Activated CD4-positive, alpha-beta memory T cell treated with anti-CD3 and anti-CD28 coated beads, Interleukin-2, amount 10 ng/mL, durations not matched to agents 7 days and 5 days (primary cell): ENCODE measurements at places on chromosomes 12 and 14. TPM values are rescaled to one million over a fixed set of nuclear protein-coding genes. Genes with fewer than 3 reads are reported as not detected.
A peak's percentile ranks its signal among the peaks of the same experiment; 100 is the strongest.

DNA sequence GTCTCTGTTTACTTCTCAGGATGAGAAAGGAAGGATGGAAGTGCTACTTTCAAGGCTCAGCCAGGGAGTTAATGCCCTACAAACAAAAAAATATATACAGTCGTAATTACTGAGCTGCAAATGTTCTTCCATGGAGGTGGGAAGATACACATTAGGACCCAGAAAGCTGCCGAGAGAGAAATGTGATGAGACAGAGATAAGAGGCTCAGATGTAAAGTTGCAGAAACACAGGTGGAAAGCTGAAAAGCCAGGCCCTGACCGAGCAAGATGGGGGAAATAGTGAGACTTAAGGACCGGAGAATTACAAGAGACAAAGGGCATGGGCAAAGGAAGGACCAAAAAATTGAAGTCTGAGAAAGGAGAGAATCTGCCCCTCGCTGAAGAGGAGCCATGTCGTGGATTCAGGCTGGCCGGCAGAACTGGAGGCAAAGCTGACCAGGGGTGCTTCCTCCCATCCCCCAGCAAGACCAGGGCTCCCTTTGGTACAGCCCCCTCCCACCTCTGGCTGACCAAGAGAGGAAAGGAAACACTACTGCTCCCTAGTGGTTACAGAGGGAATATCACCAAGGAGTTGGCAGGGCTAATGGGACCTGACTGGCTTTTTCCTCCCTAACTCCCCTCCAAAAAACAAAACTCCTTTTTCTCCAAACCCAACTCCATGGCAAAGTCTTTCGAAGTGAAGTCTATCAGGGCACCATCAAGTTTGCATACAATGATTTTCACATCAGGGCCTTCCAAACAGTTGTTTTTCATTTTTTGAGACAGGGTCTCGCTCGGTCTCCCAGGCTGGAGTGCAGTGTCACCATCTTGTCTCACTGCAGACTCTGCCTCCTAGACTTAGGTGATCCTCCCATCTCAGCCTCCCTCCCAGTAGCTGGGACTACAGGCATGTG lies 12.1 kb downstream of the ZFHX2 start:
- DNase-seq, result peak; percentile 27

- no peak for DNase-seq
These were observed 95.8 kb upstream of the NCOR2 start for GRCh38 chr12:124663206-124663605.

Gene FAM186B
- total RNA-seq, result not detected

DNA sequence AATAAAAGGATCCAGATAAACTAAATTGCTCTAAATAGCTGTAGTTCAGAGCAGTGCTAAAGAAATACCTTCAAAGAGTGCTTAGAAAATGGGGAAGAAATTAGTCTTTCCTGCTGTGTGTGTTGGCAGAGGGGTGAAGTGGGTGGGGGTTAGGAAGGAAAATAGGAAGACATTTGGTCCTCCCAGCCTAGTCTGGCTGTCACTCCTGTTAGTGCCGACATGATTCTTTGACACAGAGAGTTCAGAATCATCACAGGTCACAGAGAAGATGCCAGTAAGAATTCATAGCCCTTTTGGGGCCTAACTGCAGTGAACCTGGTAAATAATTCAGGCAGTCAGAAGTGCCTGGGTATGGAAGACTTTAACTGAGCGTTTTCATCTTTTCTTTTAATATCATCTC lies 74.8 kb downstream of the FLRT2 start:
- DNase-seq, result no peak

DNA sequence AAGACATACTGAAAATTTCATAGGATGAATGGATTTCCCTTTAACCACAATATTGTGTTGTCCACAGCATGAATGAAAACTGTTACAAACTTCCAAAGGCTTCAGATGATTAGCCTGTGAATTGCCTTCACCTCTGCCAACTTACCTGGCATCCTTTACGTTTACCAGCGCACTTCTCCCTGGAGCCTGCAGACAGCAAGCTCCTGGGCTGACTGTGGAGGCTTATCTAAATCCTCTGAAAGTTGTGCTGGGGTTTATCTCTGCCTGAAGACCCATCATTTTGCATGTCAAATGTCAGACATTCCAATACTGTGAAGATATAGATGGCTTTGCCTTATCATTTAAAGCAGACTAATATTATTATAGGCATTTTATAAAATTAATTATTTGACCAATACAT lies 403.0 kb downstream of the SYT1 start:
- DNase-seq, result no peak

DNA sequence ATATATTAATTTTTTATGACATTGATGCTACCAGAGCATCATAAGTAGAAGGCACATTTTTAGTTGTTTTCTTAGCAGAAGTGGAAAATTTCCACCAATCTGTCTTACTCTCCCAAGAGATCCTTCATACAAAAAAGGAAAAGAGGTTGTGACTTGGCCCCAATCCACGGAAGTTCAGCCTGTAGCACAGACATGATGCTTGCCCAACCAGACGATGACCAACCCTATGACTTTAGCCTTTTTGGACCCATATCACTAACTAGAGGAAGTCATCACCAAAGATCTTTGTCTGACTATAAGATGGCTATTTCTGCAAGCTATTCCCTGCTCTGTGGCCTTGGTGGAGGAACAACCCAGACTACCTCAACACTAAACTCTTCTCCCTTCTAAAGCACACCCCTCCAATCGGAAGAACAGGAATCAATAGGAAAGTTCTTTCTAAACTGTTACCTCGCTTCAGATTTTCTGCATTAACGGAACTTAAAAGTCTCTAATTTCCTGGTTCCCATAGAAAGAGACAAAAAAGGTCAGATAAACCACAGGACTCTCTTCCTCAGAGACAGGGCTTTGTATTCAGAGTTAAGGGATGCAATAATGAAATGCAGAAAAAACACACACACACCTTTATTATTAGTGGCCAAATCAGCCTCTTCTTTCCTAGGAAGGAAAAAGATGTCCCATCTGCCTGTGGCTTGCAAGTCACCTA lies 4.1 kb upstream of the RHOJ start:
- DNase-seq, result no peak

DNA sequence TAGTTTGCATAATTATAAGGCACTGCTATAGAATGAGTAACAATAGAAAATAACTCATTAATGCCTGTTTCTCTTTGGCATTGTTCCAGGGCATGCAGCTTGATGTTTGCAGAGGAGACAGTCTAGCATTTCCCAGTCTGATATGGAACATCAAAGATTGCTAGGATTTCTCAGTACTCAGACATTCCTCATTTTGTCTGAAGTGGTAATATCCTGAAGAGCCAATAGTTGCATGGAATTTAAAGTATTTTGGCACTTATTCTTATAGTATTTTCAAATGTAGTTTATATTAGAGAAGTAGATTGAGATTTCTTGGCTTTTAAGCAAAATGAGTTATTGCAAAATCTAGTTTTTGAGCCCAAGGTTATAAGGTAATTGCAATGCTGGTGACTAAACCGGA lies 337.3 kb upstream of the E2F7 start:
- no peak for DNase-seq

Gene RTL1
- total RNA-seq, result not detected

Gene PRB2
- total RNA-seq, result not detected

Gene TAS2R42
- total RNA-seq, result not detected

GRCh38 chr12:12714276-12715021 lies 2.7 kb upstream of the CDKN1B start:
- DNase-seq, result peak; percentile 67

GRCh38 chr12:129378496-129378895 lies 525.2 kb downstream of the GLT1D1 start:
- no peak for DNase-seq

- DNase-seq, result no peak
These were observed 127.4 kb downstream of the CRADD start for GRCh38 chr12:93804392-93805179.

Gene CD27
- total RNA-seq, result 39.9 TPM

- no peak for DNase-seq
These were observed 131.2 kb downstream of the EML1 start for GRCh38 chr14:99924379-99924778.

DNA sequence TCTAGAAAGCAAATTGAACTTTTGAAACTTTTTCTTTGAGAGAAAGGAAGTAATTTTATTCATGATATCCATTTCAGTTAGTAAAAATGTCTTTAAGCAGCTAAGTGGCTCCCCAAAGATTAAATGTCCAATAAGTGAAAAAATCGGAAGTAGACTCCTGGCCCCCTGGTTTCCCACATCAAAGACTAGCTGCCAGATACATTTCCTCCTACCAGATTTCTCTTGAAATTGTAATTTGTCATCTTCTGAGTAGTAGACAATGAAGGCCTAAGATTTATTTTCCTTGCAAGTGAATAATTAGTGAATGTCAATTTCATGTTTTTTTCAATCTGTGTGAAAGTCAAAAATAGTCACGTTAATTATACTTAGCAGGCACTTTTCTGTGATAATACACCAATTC lies 321.9 kb downstream of the SYT1 start:
- DNase-seq, result no peak

GRCh38 chr12:46872135-46872534 lies 46.3 kb upstream of the SLC38A4 start:
- no peak for DNase-seq

Gene METTL25
- total RNA-seq, result 7.0 TPM

DNA sequence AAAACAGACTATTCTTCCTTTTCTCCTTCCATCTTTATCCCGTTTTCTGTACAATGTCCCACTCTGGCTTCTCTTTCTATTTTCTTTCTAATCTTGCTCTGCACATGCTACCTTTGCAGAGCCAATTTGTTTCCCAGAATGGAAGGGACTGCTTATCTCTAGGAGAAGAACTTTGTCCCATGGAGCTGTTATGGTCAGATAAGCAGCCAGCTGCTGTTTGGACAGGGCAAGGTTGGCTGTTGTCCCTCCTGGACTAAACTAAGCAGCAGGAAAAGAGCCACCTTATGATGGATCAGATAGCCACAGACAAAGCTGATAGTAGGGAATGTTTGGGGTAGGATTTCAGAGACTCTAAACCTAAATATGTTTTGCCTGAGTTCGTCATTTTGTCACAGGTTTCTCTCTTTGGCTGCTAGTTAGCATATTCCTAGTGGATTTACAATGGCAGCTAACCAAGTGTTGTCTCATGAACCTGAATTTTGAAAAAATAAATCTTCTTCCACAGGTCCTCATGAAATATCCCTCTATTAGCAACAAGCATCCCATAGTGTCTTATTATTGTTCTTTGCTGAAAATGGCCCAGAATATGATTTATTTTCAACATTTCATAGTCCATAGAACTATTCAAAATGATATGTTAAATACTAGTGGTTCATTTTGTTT lies 262.8 kb downstream of the SLC16A7 start:
- DNase-seq, result no peak

DNA sequence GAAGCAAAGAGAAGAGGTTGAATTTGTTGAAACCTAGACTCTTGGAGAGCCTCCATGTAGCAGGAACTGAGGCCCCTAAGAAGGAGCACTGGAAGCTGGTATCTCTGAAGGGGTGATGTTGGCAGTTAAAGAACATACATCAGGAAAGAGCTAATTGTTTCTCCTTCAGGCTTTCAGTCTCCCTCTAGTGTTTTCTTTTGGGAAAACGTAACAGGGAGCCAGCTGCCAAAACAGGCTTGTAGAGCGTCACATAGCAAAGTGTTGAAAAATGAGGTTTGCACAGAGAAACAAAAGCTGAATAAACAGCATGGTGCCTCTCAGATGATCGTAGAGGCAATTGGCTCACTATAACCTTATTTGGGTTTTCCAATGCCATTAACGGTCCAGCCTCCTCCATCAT lies 46.9 kb upstream of the CAND1 start:
- DNase-seq, result no peak

Gene RNU4-1
- 2,156 TPM for total RNA-seq

Gene POMT2
- total RNA-seq, result 16.1 TPM
